Stimulated activated CD8-positive, alpha-beta memory T cell treated with anti-CD3 and anti-CD28 coated beads, Interleukin-7, amount 100 ng/mL, for 1 hour (primary cell): ENCODE measurements at places on chromosomes 4 and X.

DNA sequence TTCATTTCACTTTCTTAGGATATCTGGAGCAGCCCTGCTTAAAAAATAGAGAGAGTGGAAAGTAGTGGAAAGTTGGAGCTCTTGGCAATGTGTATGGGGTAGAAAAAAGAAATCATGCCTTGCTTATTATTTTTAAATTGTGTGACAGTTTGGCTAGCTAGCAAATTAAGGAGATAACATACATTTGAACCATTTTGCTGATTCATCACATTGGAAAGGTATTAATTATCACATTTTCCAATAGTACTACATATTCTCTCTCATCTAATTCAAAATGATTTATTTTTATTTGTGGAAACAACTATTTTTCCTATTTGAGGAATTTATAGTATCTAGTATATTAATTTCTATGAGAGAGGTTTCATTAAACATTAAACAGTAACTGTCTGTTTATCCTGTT lies 280.4 kb downstream of the KLHL4 start:
- DNase-seq = no peak

DNA sequence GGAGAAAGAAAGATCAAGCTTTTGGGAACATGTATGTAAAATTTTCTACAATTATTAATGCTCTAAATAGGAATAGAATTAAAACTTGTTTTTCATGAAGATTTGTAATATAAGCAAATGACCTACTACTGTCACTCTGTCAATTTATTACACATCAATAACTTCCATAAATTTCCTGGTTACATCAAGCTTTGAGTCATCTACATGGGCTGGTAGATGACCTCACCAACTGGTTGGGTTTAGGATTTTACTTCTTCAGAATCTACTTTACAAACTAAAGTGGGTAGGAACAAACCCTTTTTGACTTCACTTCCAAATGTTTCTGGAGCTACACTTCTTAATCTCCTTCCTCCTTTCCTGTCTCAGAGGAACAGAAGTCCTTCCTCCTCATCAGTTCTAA lies 12.0 kb upstream of the LRAT start:
- no peak for DNase-seq

- no peak for DNase-seq
These were observed 102.7 kb upstream of the DHX15 start for GRCh38 chr4:24686866-24687692.

GRCh38 chr4:2948895-2949781 lies 14.1 kb downstream of the NOP14 start:
- no peak for DNase-seq

DNA sequence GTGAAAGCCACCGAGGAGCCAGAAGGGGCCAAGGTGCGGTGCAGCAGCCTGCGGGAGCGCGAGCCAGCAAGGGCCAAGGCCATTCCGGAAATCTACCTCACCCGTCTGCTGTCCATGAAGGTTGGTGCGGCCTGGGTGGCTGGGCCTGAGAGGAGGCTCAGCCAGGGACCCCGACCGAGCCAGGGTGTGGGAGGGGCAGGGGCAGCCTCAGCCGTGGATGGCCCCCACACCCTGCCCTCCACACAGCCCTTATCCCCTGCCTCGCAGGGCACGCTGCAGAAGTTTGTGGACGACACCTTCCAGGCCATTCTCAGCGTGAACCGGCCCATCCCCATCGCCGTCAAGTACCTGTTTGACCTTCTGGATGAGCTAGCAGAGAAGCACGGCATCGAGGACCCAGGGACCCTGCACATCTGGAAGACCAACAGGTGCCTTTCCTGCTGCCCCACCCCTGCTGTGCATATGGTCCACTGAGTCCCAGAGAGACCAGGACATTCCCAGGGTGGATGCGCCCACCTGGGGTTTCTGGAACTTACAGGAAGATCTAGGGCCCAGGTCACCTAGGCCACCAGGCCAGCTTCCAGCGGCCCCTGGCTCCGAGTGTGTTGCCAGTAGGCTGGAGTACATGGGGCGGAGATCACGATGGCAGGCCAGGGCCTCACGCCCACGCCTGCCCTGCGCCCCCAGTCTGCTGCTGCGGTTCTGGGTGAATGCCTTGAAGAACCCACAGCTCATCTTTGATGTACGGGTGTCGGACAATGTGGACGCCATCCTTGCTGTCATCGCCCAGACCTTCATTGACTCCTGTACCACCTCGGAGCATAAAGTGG lies 3.4 kb upstream of the SRPK3 start:
- DNase-seq = no peak

DNA sequence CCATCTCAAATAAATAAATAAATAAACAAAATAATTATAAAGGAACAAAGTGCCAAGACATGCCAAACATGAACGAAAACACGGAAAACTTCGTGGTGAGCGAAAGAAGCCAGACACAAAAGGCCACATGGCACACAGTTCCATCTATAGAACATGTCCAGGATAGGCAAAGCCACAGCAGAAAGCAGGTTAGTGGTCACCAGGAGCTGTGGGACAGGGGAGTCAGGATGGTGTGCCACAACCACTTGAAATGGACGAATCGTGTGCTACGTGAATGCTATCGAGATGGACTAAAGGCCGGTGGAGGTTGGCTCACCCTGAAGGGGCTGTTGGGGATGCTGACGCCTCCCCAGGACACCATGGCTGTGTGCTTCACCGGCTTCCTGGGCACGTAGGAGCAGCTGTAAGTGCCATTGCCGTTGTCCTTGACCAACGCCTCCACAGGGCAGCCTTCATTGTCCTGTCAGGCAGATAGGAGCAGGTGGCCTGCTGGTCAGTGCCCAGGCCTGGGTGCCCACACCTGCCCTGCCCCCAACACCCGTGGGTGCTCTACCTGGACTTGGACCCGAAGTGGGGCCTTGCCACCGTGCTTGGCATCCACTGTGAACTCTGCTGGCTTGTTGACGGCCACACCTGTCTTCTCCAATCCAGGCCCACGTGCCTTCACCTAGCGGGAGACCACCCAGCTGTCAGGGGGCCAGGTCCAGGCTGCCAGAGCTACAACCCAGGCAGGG lies 10.6 kb downstream of the FLNA start:
- no peak for DNase-seq

- no peak for DNase-seq
These were observed 1080.8 kb upstream of the AGA start for GRCh38 chr4:178523038-178523437.

GRCh38 chr4:145307763-145308430 lies 127.5 kb upstream of the OTUD4 start:
- DNase-seq = no peak

DNA sequence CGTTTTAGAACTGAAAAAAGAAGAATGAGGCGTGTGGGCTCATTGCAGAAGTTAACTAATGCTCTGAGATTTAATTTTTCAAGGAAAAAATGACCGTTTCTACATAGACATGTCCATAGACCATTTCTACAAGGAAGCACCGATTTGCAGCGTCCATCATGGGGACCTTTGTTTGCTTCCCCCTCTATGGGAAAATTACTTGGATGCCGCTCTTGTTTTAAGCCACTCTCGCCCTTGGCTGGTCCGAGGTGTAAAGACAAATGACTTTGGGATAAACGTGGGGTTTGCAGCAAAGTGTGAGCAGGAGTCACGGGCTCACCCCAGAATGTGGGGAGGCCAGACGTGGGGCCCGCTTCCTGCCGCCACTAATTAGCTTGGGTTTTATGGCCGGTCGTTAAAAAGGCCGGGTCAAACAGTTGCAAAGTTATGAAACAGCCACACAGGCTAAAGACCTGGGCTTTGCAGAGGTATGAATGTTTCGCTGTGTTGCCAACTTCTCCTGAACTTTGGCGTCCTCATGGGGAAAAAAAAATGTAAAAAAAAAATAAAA lies 235.9 kb downstream of the SHOX start:
- no peak for DNase-seq

GRCh38 chr4:155419266-155419665 lies 42.5 kb upstream of the MAP9 start:
- no peak for DNase-seq

DNA sequence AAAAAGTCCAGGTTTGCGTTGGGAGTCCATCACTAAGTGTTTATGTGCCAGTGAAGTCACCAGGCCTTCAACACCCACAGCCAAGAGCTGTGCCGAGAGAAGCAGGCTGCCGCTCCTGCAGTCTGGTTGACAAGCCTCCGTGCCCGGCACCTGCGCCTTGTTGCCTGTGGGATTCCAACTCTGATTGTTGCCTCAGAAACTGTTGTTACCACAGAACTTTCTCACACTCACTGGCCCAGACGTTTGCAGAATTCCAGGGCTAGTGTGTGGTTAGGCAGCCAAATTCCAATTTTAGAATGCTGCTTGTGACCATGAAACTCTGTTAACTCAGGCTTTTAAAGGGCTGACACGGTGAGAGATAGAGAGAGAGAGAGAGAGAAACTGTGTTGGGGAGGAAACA lies 119.5 kb upstream of the LIMCH1 start:
- DNase-seq = no peak

GRCh38 chr4:15294202-15294601 lies 133.6 kb upstream of the C1QTNF7 start:
- no peak for DNase-seq

DNA sequence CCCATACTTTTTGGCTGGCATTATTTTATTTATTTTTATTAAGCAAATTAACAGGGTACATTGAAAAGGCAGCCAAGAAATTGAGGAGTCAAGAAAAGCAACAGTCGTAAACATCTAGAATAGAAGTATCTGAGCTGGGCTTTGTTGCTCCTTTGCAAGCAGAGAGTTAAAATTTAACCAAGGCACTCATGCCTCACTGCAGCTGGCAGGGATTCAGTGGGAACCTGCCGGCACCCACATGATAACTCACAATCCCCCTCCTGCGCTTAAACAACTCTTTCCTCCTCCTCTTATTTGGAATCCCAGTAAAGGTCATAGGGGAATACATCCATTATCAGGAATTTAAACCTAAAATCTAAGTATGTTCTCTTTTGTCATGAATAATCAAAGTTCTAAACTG lies 115.5 kb downstream of the SOX3 start:
- no peak for DNase-seq

GRCh38 chr4:85391589-85392410 lies 83.2 kb upstream of the ARHGAP24 start:
- DNase-seq = no peak

DNA sequence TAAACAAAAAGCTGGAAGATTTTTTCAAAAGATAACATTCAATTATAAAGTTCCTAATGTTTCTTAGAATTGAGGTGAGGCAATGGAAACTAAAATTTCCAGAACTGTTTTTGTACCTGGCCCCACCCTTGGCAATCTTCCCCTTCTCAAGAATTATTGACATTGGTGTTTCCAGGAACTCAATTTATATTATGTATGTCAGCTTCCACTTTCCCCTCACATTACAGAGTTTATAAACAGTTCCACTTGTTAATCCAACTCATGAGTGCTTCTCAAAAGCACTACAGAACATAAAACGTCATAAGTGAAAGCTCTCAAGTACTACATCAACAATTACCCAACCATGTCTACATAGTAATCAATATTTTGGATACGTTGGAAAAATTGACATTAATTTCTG lies 107.4 kb downstream of the FAM13A start:
- DNase-seq = no peak

DNA sequence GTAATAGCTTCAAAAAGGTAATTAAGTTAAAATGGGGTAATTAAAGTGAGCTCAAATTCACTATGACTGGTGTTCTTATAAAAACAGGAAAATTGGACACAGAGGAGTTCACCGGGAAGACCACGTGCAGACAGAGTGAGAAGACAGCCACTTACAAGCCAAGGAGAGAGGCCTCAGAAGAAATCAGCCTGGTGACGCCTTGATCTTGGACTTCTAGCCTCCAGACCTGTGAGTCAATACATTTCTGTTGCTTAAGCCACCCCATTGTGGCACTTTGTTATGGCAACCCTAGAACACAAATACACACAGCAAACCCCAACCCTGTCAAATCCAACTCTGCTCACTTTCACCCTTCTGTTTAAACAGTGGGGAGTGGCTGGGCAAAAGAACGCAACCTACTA lies 4.1 kb upstream of the CD38 start:
- DNase-seq = no peak

DNA sequence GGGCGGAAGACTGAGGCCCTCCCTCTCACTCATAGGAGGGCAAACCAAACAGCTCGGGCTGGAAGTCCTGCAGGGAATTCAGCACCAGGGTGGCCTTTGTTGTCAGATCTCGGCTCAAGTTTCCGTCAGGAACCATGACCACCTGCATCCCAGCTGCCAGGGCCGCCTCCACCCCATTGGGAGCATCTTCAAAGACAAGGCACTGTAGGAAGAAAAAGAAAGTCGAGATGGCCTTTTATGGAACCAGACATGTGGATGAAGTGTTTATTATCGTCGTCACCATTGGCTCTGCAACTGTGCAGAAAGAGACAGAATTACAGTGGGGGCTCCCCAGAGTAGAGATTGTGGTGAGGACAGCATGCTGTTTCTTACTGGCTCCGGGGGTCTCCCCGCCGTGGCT lies 97.2 kb upstream of the STS start:
- no peak for DNase-seq

GRCh38 chr4:115334736-115335411 lies 221.5 kb upstream of the NDST4 start:
- DNase-seq = no peak

DNA sequence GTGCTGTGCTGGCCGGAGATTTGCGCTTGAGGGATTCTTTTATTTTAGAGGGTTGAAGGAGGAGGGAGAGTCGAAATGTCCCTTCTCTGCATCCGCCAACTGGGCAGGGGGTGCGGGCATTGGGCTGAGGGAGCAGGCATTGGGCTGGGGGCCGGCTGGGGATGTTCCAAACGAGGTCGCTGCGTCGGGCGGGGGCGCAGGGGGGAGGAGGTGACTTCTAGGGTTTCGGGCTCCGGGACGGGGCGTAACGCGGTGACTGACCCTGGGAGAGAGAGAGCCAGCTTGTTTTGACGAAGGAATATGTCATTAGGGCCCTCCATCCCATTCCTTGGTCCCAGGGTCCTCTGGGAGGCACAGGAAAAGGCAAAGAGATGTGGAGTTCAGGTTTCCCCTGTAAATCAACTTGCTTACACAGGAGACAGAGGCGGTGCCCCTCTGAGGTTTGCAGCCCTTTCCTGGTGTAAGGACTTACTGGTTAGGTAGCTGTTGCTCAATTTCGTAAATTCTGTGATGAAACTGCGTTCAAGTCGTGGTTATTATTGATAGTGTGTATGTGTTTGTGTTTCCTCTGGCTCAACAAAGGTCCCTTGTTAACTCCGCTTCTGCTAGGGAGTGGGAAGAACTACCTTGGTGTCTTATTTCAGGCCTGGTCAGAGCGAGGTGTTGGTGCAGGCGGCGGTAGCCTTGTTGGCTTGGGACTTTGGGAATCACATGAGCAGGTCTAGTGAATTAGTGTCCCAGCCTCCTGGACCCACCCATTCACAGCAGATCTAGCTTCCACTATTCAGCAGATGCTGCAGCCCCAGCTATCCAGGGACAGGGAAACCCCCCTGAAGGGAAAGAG lies 716 bp downstream of the FHIP1A start:
- DNase-seq = no peak
